ENCODE measurements at places on chromosomes 7 and 10. TPM values are rescaled to one million over a fixed set of nuclear protein-coding genes. Genes with fewer than 3 reads are reported as not detected.

GRCh38 chr7:113314594-113314993, 196.2 kb upstream of the SMIM30 start:
- no peaks in the 10 kb centered on the region for H3K27me3 ChIP-seq
- H3K4me1 ChIP-seq, result no peaks in the 10 kb centered on the region
- DNase-seq, result no peak
- H3K4me3 ChIP-seq, result no peak overlapping the region
- H3K36me3 ChIP-seq, result no peaks in the 10 kb centered on the region
- no peak overlapping the region for H3K27ac ChIP-seq

DNA sequence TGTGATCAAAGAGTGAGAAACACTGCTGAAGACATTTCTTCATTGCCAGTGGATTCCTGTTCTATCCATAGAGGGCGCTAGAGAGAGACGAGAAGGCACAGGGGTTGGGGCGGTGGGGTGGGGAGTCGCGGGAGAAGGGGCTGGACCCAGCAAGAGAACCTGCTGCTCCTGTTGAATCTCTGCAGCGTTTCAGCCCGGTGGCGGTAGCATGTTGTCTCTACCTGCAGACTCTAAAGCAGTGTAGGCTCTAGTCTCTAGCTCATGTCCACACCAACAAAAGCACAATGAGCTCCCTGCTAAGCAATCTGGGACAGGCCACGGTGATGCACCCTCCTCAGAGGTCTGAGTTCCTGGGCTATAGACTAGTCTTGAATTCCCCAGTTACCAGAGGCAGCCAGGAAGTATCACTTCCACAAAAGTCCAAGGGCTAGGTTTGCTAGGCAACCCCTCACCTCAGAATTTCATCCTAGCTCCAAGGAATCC, 167.7 kb downstream of the DGKB start:
- no peak overlapping the region for H3K27ac ChIP-seq
- DNase-seq, result no peak
- no peaks in the 10 kb centered on the region for H3K4me1 ChIP-seq
- H3K27me3 ChIP-seq, result no peaks in the 10 kb centered on the region

DNA sequence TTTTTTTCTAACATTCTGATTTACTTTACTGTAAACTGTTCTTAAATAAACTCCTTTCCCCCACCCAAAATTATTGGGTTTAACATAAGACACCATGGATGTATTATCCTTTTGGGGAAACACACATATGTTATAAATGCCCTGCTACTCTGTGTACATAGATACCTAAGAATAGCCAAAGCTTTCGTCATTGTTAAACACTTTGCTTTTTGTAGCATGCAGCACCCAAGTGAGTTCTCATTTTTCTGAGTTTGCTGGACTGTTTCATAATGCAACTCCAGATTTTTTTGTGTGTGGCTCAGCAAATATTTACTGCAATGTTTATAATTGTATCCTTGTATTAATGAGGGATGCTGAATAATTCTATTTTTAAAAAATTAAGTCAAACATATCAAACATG, 86.9 kb downstream of the VTI1A start:
- H3K27me3 ChIP-seq, result no peaks in the 10 kb centered on the region
- no peaks in the 10 kb centered on the region for H3K36me3 ChIP-seq
- no peak for DNase-seq
- no peak overlapping the region for H3K27ac ChIP-seq
- H3K4me1 ChIP-seq, result no peaks in the 10 kb centered on the region

DNA sequence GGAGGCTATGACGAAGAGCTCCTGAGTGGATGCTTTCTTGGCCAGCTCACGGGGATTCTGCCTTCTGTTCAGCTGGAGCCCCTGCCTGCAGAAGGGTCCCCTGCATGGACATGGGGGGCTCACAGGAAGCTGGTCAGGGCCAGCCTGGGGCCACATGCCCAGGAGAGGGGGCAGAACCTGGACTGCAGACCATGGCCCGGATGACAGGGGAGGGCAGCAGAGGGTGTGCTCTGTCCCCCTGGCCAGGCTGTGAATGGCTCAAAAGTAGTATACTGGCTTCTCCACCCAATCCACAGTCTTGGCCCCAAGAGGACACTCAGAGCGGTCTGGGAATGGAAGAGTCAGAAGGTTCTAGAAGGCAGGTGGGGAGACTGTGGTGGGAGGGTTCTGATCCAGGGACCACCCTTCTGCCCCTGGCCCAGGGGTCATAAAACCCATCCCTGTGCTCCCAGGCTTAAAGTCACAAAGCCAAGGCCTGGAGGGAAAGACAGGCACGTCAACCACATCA, 40.3 kb downstream of the PPIF start:
- H3K4me1 ChIP-seq, result peaks cover 55% of the 10 kb centered on the region
- H3K27me3 ChIP-seq, result no peaks in the 10 kb centered on the region
- H3K4me3 ChIP-seq, result no peak overlapping the region
- H3K36me3 ChIP-seq, result peaks cover 79% of the 10 kb centered on the region
- no peak overlapping the region for H3K27ac ChIP-seq
- no peak for DNase-seq

- peaks cover 9% of the 10 kb centered on the region for H3K36me3 ChIP-seq
- H3K27ac ChIP-seq, result no peak overlapping the region
- no peak overlapping the region for H3K4me3 ChIP-seq
- H3K27me3 ChIP-seq, result no peaks in the 10 kb centered on the region
Measured at GRCh38 chr7:43767311-43767710, 8.8 kb downstream of the BLVRA start.

DNA sequence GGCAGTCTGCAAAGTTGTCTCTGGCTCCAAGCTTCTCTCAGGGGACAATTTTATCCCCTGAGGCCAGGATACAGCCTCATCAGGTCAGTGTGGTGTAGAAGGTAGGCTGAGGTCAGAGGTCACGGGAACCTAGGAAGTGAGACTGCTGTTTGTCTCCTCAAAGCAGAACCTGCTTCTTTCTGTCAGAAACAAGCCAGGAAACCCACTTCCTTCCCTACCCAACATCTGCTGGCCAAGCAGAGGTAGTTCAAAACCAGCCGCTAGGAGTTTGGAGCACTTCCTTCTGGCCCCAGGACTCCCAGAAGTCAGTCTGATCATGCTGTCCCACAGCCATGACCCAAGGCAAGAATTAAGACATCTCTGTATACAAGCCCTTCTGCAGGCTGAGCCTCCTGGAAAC, 12.2 kb downstream of the CLRN3 start:
- peak overlapping the region; percentile 16 for H3K27ac ChIP-seq
- peaks cover 3% of the 10 kb centered on the region for H3K4me1 ChIP-seq
- no peaks in the 10 kb centered on the region for H3K36me3 ChIP-seq
- no peak for DNase-seq
- H3K4me3 ChIP-seq, result no peak overlapping the region
- H3K27me3 ChIP-seq, result no peaks in the 10 kb centered on the region

DNA sequence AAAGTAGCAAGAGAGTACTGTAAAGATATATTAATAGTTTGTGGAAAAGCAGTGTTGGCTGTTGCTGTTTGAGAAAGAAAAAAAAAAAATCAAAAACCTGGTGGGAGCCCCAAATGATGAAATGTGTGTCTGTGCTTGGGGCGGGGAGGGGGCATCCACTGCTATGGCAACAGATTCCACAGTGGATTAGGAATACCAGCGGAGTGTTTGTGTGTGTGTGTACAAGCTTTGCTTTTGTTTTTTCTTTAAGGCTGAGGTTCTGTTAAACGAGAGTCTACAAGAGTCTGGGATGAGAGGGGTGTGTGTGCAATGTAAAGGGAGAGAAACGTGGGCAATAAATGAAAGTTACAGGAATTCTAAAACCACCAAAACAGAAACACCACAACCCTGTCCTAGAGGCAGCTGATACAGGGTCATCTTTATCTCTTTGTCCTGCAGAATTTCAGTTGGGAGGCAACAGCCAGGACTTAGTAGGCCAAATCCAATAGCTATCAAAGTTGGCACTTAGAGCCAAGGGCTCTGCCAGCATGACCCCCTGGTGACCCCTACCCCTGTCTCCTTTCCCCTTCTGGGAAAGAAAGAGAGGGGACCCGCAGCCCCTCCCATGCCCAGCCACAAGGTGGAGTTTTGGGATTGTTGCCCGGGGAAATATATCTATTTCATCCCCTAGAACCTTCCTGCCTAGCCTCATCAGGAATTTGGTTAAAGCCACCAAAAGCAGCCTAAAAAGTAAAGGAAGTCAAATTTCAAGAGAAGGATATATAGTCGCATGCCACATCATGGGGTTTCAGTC, 85.4 kb downstream of the OSBPL3 start:
- no peaks in the 10 kb centered on the region for H3K36me3 ChIP-seq
- no peak overlapping the region for H3K4me3 ChIP-seq
- no peaks in the 10 kb centered on the region for H3K4me1 ChIP-seq
- H3K27me3 ChIP-seq, result no peaks in the 10 kb centered on the region
- no peak for DNase-seq

DNA sequence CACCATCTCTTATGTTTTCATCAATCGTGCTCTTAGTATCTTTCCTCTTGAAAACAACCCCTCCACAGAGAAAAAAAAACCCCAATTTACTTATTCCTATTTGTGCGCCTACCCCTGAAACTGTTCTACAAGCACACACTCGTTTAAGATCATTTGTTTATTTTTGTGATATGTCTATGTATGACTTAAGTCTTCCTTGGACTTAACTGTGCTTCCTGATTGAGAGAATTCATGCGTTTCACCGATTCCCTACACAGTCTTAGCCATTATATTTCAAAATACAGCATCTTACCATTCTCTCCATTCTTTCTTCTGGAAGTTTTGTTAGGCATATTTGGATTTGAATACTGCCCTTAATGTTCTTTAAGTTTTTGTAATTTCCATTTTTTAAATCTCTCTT, 159.4 kb downstream of the MLLT10 start:
- no peaks in the 10 kb centered on the region for H3K4me1 ChIP-seq
- H3K36me3 ChIP-seq, result peaks cover 4% of the 10 kb centered on the region
- no peak overlapping the region for H3K27ac ChIP-seq
- DNase-seq, result no peak
- no peaks in the 10 kb centered on the region for H3K27me3 ChIP-seq

- no peak overlapping the region for H3K4me3 ChIP-seq
- peaks cover 4% of the 10 kb centered on the region for H3K36me3 ChIP-seq
- H3K4me1 ChIP-seq, result no peaks in the 10 kb centered on the region
- H3K27ac ChIP-seq, result no peak overlapping the region
- no peaks in the 10 kb centered on the region for H3K27me3 ChIP-seq
Measured at GRCh38 chr7:96184783-96185182, 137.1 kb downstream of the SLC25A13 start.

GRCh38 chr10:31133792-31134310, 102.2 kb upstream of the ZNF438 start:
- peak overlapping the region; percentile 49 for H3K4me3 ChIP-seq
- H3K27me3 ChIP-seq, result no peaks in the 10 kb centered on the region
- DNase-seq, result peak; percentile 96
- peaks cover 25% of the 10 kb centered on the region for H3K4me1 ChIP-seq
- H3K27ac ChIP-seq, result peak overlapping the region; percentile 92
- no peaks in the 10 kb centered on the region for H3K36me3 ChIP-seq

GRCh38 chr7:121080257-121080912, 91.9 kb downstream of the CPED1 start:
- DNase-seq, result no peak
- H3K36me3 ChIP-seq, result no peaks in the 10 kb centered on the region
- no peaks in the 10 kb centered on the region for H3K4me1 ChIP-seq
- no peak overlapping the region for H3K27ac ChIP-seq

GRCh38 chr7:64881461-64882287, 21.4 kb upstream of the ZNF273 start:
- H3K27me3 ChIP-seq, result peaks cover 2% of the 10 kb centered on the region
- H3K36me3 ChIP-seq, result peaks cover 3% of the 10 kb centered on the region
- peaks cover 31% of the 10 kb centered on the region for H3K4me1 ChIP-seq
- DNase-seq, result no peak

DNA sequence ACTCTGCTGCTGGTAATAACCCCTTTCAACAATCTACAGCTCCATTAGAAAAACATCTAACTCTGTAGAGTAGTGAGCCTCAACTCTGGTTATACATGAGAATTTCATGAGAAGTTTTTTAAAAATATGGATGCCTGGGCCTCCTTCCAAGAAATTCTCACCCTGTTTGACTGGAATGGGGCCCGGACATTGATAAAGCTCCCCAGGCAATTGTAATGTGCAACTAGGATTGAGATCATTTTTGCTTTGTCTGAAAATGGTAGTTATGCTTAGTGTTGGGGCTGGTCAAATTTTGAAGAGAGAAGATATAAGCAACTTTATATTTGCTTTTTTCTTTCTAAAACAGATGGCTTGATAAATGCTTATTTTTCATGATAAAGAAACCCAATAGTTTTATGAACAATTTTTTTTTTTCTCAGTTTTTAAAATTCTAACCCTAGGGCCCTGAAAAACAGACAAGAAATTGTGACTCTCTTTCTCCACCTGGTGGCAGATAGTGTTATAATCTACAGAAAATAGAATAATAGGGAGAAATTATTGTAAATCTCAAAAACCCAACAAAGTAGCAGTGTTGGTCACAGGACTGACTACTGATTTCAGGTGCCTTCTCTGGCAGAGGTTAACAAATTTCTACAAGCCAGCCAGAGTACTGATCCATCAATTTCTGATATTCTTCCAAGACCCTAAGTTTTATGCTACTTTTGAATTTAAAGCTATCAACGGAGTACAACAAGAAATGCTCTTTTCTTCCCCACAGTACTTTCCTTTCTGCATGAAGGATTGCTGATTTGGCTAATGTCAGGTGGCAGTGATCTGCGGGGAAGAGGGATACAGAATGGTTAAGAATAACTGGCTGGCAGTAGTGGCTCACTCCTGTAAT, 174.8 kb downstream of the DKK1 start:
- H3K27ac ChIP-seq, result no peak overlapping the region
- H3K4me1 ChIP-seq, result no peaks in the 10 kb centered on the region
- no peak overlapping the region for H3K4me3 ChIP-seq
- no peaks in the 10 kb centered on the region for H3K27me3 ChIP-seq

Gene CDCA7L
- 32.2 TPM for total RNA-seq

Gene GPR26
- total RNA-seq, result 7.6 TPM

Gene SEMA3E
- total RNA-seq, result 8.3 TPM

Gene CAV1
- total RNA-seq, result 71.0 TPM

Gene TAX1BP1
- total RNA-seq, result 119 TPM

Gene C10orf105
- total RNA-seq, result 0.99 TPM
